ENCODE measurements at places on chromosomes 12 and 14.

GRCh38 chr12:48067250-48067938 lies 38.5 kb downstream of the SENP1 start:
- DNase-seq: no peak

DNA sequence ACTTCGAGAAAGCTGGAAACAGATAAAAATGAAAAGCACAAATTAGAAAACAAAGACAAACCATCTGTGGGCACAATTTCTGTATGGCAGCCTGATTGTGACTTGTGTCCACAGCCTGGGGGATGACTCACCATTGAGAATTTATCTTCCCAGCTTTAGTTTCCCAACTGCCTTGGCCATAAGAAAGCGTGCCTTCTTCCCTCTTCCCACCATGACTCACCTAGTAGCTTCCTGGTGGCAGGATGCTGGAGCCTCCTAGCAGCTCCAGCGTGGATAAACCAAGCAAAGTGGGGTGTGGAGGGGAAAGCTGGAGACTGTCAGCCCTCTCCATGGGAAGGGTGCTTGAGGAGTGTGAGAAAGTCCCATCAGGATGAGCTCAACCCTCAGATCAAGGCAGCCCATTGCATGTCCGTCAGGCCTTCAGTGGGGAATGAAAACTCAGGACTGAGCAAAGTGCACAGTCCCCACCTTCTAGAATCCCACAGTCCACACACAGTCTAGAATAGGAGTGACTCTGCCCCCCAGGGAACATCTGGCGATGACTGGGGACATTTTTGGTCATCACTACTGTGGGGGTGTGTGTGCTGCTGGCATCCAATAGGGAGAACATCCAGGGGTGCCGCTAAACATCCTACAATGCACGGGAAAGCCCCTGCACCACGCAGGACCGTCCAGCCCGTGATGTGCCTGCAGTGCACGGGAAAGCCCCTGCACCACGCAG lies 22.4 kb upstream of the SERPINA6 start:
- no peak for DNase-seq

- DNase-seq: no peak
Observed at GRCh38 chr12:75979181-75979580, 52.4 kb downstream of the PHLDA1 start.

DNA sequence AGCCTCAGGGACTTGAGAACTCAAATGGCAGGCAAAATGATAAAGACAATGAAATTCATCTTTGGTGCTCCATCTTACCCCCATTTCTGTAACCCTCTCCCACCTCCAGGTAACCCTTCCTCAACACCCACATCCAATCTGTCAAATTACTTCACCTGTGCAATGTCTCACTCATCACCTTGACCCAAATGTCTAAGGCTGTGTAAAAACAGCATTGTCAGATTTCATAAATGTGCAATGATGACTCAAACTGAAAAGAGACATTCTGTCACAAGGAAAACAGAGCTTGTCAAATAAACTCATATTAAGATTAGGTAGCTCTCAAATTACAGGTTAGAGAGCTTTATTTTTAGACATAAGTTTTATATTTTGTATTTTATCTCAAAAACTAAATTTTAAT lies 19.9 kb upstream of the COCH start:
- DNase-seq: no peak

DNA sequence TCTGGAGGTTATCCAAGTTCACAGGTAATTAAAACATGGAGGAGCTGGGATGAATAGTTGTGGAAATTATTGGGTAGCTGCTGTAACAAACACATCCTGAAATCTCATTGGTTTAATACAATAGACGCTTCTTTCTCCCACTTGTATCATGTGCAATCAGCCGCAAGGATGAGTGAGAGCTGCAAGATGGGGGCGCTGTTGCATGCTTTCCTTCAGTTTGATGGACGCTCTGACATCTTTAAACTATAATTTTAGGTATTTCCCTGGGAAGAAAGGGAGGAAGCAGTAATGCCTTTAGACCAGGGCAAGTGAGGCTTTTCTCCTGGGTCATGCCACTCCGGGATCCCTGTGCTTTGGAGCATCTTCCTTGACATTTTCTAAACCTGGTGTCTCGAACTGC lies 178.7 kb downstream of the PAWR start:
- DNase-seq: no peak

- no peak for DNase-seq
Observed at GRCh38 chr14:79842270-79842669, 369.0 kb downstream of the DIO2 start.

GRCh38 chr14:95577067-95577800 lies 42.4 kb downstream of the GLRX5 start:
- DNase-seq: no peak

DNA sequence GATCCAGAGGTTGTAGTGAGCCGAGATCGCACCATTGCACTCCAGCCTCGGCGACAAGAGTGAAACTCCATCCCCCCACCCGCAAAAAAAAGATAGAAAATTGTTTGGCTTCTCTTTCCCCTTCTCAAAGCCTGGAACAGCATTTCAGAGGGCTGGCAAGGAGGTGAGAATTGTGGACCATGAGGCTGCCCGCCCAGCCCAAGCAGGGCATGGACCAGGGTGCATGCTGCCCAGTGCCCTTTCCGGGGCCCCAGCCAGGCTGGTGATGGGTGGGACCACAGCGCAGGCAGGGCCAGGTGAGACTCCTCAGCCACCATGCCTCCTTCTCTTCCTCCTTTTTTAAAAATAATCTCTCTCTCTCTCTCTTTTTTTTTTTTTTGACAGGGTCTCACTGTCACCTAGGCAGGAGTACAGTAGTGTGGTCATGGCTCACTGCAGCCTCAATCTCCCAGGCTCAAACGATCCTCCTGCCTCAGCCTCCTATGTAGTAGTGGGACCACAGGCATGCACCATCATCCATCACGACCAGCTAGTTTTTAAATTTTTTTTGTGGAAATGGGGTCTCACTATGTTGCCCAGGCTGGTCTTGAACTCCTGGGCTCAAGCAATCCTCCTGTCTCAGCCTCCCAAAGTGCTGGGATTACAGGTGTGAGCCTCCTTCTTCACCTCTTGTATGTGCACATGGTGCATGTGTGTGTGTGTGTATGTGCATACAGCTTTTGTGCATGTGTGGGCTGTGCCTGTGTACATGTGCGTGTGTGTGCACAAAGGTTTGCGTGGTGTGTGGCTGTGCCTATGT lies 22.2 kb downstream of the SYNDIG1L start:
- DNase-seq: no peak

DNA sequence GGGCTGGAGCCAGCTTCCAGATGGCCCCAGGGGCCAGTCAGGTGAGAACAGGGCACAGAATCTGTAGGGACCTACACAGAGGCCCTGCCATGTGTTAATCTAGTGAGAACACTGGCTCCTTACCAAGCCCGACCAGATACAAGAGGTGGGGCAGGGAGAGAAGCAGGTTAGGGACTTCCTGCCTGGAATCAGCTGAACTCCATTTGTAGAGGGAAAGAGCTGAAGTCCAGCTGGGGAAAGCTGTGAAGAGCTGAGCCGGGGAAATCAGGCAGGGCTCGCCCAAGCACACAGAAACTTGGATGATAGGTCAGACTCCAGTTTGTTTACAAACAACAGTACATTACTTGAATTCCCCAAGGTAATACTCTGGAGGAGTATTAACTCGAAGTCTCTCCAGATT lies 46.7 kb downstream of the PTGER2 start:
- no peak for DNase-seq

- DNase-seq: no peak
Observed at GRCh38 chr12:89494411-89495231, 30.0 kb downstream of the GALNT4 start.

DNA sequence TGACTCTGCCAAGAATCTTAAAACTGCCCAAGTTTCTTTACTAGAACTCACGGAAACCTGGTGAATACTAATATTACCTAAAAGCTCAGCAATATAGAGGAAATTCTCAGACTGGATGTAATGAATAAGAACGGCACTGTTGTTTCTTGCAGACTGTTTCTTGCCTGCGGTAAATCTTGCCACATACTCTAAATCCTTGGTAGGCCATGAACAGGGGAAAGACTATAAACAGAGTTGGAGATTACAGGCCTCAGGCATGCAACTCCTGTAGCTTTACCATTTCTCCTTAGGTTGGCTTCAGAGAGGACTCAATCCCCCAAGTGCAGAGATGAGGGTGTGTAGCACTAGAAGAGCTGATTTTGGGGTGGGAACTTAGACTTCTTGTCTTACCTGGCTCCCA lies 1.1 kb downstream of the ALDH6A1 start:
- no peak for DNase-seq

GRCh38 chr12:26188127-26188526 lies 7.2 kb upstream of the SSPN start:
- no peak for DNase-seq

DNA sequence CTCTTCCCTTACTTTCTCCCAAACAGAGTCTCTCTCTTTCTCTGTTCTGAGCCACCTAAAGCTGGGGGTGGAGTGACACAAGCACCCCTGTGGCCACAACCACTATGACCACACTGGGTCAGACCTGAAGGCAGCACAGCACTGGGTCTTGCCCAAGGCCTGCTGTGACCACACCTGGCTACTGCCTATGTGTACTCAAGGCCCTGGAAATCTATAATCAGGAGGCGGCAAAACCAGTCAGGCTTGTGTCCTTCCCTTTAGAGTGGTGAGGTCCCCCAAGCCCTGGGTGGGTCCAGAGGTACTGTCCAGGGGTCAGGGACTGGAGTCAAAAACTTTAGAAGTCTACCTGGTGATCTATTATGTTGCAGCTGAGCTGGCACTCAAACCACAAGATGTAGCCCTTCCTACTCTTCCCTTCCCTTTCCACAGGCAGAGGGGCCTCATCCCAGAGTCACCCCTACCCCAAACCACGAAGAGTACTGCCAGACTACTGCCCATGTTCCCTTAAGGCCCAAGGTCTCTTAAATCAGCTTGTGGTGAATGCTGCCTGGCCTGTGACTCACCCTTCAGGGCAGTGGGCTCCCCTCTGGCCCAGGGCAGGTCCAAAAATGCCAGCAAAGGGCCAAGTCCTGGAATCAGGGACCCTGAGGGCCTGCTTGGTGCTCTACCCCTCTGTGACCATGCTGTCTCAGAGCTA lies 179.8 kb upstream of the DYRK2 start:
- DNase-seq: no peak

DNA sequence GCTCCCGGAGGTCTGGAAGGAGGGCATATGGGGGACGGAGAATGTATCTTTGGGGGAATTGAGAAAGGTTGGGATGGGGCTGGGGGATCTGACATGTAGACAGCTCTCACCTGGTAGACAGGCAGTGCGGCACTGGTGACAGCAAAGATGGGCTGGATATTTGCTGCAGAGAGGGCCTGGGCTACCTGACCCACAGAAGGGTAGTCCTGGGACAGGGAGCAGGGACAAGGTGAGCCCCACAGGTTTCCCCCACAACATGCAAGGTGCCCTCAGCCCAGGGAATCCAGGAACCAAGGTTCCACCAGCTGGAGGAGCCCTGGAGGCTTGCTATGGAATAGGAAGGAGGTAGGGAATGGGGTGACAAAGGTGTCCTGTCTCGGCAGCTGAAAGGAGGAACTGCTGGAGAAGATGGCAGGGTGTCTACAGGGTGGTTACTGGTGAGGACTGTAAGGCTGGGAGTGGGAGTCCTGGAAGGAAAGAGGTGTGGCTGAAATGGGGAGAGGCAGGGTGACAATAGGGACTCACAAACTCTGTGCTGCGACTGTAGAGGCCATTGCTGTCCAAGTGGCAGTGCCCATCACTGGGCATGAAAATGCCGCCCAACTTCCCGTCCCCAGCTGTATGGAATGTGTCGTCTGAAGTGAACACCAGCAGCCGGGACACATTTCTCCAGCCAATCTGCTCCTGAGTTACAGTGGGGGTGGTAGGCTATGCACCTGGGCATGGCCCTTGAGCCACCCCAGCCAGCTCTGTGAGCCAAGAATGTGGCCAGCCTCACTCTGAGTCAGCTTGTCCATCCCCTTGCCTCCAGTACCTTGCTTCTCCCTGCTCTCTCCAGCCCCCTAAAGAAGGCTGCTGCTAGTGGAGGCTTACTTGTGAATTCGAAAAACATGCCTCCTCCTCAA lies 11.3 kb downstream of the ITGB7 start:
- DNase-seq: no peak

- DNase-seq: no peak
Observed at GRCh38 chr14:52068615-52069306, at the start of gene NID2. Gene NID2, minus strand, starts transcription at chr14:52069059. Its CDS starts 65 bp downstream, at chr14:52068994.

- DNase-seq: no peak
Observed at GRCh38 chr14:87999277-87999676, 5.7 kb upstream of the GPR65 start.

DNA sequence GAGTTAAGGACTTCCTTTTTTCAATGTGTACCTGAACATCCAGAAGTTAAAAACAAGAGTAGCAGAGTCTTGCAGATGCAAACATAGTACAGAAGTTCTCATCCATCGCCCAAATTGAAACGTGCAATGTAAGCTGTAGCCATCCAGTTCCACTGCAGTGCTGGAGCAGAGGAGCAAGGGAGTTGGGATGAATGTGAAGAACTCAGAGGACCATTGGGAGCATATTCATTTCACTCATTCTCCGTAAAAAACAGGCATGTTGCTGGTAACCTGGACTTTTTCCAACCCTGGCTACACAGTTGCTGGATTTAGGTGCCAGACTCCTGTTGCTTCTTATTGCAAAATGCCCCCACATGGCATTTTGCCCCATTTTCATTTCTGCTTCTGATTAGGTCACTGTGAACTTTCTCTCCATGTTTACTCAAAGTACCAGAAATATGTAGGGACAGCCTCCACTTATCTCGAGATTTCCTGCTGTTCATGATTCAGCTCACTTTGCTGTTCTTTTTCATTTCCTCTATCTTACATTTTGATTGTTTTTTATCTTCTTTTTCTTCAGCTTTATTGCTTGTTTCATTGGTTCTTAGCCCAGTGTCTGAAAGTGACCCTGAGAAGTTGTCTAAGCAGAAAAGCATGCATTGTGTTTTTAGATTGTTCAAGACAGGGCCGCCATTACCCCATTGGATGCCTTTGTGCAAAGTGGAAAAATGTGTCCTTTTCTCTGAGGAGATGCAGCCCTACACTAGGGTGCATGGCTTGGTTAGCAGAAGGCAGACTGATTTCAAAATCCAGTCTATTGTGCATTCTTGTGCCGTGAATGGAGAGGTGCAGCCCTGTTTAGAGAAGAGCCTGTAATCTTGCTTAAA lies 109.0 kb upstream of the AMIGO2 start:
- DNase-seq: no peak

- DNase-seq: no peak
Observed at GRCh38 chr12:130978785-130979184, 25.1 kb downstream of the ADGRD1 start.

DNA sequence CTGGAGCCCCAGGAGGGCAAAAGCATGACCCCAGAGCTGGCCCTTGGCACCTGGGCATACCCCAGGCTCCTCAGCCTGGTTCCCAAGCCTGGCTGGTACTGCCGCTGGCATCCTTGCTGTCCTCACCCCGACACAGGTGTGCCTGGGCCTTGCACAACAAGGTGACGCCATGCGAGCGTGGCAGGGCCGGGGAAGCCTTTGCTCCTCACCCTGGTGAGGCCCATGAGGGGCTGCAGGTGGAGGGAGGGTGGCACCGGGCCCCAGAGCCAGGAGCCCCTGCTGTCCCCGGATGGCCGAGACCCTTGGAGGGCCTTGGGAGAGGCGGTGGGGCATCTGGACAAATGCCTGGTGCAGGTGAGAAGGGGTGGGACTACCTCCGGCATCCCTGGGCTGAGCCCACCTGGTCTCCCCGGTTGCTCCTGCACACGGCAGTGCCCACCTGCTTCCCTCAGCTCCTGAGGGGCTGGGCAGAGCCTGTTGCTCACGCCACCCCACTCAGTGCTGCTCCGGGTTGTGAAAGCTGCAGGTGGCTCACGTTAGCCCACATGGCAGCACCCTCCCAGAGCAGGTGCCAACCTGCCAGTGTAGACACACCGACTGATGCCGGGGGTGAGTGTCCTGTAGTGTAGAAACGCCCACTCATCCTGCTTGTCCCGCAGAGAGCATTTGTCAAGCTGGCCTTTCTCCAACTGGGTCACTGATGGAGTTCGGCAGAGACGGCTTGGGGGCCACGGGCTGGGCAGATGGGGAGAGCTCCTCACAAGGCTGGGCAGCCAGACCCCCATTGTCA lies 24.6 kb upstream of the KIF26A start:
- DNase-seq: no peak

Data from NCI-H1930 (cell line).